Chondrocyte (in vitro differentiated cells): ENCODE measurements at places on chromosomes 16 and 17. TPM values are rescaled to one million over a fixed set of nuclear protein-coding genes. Genes with fewer than 3 reads are reported as not detected.

The PABPN1L gene
- not detected in 3 replicates for total RNA-seq

The TP53TG3C gene
- not detected in 3 replicates for total RNA-seq

The LPCAT2 gene
- 15.2 to 18.7 TPM (median 17.4 TPM) in 3 replicates for total RNA-seq

GRCh38 chr16:12271006-12271405 lies 294.5 kb downstream of the SNX29 start:
- no peak for DNase-seq

DNA sequence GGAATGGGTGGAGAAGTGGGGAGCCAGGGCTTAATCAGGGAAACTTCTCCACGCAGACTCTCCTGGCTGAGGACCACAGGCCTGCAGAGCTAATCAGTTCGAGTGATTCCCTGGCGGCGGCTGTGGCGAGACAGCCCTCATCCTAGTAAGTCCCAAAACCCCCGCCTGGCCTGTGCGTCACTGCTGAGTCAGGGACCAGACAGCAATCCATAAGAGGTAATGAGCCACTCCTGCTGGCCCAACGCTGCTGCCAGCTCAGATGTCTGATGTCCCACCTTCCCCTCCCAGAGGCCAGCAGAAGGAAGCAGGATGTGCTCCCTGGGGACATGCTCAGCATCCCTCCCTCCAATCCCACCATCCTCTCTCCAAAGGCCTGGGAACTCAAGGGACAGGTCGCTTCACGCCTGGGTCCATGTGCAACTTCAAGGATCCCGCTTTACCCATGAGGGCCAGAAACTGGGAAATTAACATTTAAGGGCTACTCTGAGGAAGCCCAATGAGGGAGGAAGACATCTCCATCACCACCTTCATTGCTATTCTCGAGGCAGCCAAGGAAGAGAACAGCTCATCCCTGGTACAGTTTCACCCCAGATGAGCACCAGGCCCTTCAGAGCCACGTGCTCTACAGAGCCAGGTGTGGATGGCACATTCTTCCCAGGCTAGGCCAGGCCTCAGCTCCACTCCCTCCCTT lies 7.9 kb downstream of the ACLY start:
- DNase-seq, result no peak

DNA sequence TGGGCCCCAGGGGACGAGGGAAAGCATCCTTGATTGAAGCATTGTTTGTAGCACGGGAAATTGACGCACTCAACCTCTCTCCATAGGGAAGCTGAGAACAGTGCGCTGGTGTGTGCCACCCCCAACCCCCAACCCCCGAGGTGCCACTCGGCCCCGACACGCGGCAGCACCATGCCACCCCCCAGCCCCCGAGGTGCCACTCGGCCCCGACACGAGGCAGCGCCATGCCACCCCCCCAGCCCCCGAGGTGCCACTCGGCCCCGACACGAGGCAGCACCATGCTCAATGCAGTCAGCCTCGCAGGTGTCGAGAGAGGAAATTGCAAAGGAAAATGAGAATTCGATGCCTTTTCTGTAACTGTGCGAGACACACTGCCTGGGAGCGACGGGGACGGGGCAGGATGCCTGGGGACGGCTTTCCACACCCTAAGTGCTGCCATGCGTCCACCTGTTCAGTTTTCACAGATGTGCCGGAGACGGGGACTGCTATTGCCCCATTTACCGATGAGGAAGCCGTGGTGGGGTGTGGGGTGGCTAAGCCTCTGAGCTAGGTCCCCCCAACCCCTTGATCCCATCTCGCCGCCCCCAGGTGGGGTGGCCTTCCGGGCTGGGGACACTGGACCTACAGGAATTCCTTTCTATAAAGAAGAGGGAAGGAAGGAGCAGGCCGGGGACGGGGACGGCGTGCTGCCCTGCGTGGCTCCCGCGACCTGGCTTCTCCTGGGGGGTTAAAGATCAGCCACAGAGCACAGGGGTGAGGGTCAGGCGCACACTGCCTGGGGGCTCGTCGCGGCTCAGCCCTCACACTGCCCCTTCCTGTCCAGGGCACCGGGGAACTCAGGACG lies 9.8 kb downstream of the CBFA2T3 start:
- DNase-seq, result no peak

- no peak for DNase-seq
These were observed 54.3 kb downstream of the KPNA2 start for GRCh38 chr17:68089881-68090280.

GRCh38 chr17:78981010-78981888 lies 1.5 kb upstream of the LGALS3BP start:
- no peak for DNase-seq

- peak; percentile 94 for DNase-seq
These were observed 184.0 kb upstream of the GSE1 start for GRCh38 chr16:85428899-85429775.

DNA sequence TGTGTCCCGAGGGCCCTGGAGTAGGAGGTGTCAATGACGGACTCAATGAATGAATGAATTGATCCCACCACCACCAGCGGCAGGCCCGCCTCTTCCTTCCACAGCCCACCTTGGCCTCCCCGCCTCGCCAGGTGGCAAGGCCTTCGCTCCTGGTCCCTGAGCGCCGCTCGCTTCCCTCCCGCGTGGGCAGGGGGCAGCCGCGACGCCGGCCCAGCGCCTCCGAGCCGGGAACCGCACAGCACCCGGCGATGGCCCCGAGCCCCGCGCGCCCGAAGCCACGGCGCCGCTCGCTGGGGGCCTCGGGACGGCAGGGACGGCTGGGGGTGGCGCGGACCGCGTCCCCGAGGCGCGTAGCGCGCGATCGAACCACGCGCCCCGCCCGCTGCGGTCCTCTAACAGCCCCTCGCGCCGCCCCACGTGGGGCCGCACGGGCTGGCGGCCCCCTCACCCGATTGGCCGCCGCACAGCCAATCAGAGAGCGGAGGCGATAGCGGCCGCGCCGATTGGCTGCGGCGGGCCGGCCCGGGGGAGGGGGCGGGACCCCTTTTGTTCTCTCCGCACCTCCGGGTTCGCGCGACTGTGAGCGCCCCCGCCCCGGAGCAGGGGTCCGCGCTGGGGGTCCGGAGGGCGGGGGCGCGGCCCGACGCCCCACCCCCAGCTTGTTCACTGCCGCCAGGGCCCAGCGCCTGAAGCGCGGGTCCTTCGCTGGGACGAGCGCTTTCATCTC lies 31.4 kb downstream of the ACTG1 start:
- peak; percentile 63 for DNase-seq

- no peak for DNase-seq
These were observed 129.2 kb downstream of the SEC14L1 start for GRCh38 chr17:77269696-77270681.

DNA sequence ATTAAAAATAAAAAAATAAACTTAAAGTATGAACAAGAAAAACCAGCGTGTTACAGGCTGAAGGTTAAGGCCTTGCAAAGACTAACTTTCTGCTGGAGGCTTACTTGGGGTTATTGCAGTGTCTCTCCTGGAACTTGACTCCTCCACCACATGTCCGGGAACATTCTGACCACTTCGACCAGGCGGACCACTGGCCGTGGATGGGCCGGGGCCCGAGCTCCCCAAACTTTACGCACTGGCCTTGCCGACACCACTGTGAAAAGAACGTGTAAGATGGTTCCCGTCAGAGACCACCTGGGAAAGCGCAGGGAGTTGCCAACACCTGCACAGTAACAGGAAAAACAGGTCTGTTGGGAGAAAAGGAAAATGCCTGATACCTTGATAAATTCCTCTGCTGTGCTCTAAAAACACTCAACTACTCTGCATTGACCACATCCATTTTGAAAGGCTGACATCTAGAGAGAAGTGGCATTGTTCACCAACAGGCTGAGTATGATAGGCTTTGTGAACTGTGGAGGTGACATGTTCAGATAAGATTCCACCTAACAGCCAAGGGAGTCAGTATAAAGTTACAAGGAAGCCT lies 99.1 kb downstream of the ADAMTS18 start:
- no peak for DNase-seq
